ENCODE measurements at places on chromosomes 3 and 15. TPM values are rescaled to one million over a fixed set of nuclear protein-coding genes. Genes with fewer than 3 reads are reported as not detected.

GRCh38 chr3:50559702-50560101 is 7.8 kb downstream of the C3orf18 start:
- no peak for DNase-seq

GRCh38 chr3:192409838-192410683 is 317.3 kb downstream of the FGF12 start:
- peak; percentile 39 for DNase-seq

DNA sequence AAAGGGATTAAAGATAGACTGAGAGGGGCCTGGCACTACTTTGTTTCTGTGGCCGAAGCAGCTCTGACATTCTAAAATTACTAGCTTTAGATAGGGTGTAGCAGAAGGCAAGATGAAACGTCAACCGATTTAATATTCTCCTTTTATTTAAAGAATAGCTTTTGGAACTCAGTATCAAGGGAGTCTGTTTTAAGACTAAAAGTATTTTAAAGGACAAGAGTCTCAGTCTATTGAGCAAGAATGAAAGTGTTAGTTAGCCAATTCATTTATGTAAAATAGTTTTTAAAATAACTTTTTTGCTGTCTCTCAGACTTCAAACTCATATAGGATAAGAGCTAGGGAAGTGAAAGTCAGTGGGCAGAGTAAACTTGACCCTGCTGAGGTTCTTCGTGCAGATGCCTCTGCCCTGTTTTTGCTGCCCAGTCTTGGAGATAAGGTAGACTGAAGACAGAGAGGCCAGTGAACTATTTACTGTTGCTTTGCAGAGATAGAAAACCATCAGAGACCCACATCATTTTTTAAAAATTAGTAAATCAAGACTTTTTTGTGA is 1090.9 kb downstream of the ROBO2 start:
- no peak for DNase-seq

- DNase-seq, result no peak
Measured at GRCh38 chr3:71532639-71533395, 50.7 kb downstream of the FOXP1 start.

Gene RHCG
- 4.1 TPM for total RNA-seq

Gene PDZRN3
- 45.7 TPM for total RNA-seq

Gene ITIH3
- total RNA-seq, result not detected
